Fibroblast of gingiva (primary cell): ENCODE measurements at places on chromosomes 4 and X.

GRCh38 chr4:5824635-5825034 lies 68.3 kb downstream of the CRMP1 start:
- DNase-seq: peak; percentile 44

GRCh38 chrX:12488220-12488619 lies 303.0 kb upstream of the PRPS2 start:
- no peak for DNase-seq

GRCh38 chr4:76035141-76035540 lies 729 bp downstream of the CXCL11 start:
- DNase-seq: no peak

DNA sequence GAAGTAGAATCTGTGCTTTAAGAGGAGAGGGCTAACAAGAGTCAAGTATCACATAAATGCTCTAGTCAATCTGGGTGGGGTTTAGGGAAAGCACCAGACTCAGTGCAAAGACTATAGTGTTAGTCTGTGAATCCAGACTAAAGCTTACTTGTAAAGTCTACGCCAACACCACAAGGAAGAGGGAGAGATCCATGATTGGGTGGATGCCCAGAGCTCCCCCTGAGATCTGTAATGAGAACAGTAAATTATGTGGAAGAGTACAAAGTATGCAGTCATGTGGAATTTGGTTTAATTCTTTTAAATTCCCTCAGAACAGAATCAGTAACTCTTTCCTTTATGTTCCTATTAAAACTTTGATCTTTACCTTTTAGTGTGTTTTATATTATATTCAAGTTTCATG lies 354.7 kb upstream of the SPANXN4 start:
- no peak for DNase-seq
